ENCODE measurements at places on chromosomes 7 and 10.

DNA sequence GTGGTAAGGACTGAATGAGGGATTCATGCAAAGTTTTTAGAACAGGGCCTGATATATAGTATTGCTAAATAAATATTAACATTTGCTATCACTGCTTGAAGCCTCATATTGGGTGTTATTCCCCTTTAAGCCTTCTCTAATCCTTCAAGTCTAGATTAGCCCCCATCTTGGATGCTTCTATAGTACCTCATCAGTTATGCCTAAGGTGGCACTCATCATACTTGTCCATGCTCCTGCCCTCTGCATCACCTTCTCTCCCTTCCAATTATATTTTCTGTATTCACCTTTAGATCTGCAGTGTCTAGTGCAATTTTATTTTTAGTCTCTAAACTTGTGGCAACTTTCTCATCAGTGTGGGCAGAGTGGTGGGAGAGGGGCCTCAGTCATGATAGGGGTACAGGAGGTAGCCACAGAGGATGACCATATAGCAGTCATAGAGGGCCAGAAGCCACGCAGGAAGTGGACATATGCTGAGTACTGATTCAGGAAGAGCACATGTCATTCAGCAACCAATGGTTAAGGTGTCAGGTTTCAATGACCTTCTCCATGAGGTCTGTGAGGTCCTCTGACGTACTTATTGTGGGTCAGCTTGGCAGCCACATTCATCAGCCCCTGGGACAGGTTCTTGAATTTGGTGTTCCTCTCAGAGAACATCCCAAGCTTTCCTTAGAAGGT lies 2.5 kb downstream of the ENTPD1 start:
- DNase-seq = no peak

- DNase-seq = no peak
These were observed 66.9 kb downstream of the GALNT17 start for GRCh38 chr7:71198887-71199286.

GRCh38 chr10:1413823-1414222 lies 323.5 kb downstream of the ADARB2 start:
- no peak for DNase-seq

DNA sequence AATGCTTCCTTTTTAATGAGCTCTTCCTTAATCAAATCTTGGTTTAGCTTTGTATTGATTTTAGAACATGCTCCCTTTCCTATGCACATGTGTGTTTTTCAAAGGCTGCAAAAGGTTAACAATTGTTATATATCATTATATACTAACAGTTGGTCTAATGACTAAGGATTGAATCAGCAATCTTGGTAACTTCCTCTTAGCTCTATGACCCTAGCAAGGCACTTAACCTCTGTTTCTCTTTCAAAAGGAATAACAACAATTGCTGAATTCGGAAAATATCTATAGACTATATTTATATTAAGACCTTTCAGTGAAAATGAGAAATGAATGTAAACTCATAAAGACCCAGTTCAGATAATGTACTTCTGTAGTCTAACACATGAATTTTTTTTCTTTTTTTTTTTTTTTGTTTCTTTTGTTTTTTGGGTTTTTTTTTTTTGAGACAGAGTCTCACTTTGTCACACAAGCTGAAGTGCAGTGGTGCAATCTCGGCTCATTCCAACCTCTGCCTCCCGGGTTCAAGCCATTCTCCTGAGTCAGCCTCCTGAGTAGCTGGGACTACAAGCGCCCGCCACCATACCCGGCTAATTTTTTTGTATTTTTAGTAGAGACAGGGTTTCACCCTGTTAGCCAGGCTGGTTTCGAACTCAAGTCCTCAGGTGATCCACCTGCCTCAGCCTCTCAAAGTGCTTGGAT lies 48.8 kb downstream of the HOXA1 start:
- DNase-seq = no peak

GRCh38 chr7:2031451-2031845 lies 201.3 kb downstream of the MAD1L1 start:
- DNase-seq = no peak

GRCh38 chr10:46527241-46527811 lies 29.1 kb downstream of the GPRIN2 start:
- DNase-seq = no peak

- DNase-seq = no peak
These were observed 593.6 kb downstream of the DNAJB6 start for GRCh38 chr7:157930441-157930840.

- no peak for DNase-seq
These were observed 11.9 kb downstream of the TMEM106B start for GRCh38 chr7:12222889-12223579.

DNA sequence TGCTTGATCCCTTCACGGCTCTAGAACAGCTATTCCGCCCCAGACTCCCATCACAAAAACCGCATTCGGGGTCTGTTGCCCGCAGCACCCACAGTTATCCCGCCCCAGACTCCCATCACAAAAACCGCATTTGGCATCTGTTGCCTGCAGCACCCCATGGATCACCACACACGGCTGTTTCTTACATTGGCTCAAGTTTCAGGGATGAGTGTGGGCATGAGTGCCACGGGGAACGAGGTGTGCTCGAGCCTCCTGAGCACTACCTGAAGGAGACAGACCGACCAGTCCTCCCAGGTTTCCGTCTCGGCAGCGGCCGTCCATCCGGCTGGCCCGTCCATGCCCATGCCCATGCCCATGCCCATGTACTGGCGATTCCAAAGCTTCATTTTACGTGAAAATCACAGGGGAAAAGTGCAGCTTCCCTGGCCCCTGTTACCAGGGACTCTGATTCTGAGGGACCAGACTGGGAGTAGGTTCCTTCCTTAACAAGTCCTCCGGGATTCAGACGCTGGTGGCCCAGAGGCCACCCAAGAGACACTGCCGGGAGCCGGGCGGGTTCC lies 66.4 kb upstream of the INSIG1 start:
- DNase-seq = no peak

GRCh38 chr7:121456785-121457359 lies 60.8 kb upstream of the FAM3C start:
- DNase-seq = no peak

DNA sequence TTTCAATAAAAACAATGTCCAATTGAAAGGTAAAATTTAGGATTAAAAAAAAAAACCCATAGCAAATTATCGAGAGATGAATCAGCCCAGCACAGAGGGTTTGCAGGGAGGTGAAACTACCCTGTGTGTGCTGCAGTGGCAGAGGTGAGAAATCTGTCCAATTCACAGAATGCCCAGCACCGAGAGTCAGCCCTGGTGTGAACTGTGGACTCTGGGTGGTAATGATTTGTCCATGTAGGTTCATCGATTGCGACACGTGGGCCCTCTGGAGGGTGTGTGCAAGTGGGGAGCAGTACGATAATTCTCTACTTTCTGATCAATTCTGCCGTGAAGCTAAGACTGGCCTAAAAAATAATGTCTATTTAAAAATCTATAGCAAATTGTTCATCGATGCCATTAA lies 94.5 kb upstream of the PFKP start:
- no peak for DNase-seq

DNA sequence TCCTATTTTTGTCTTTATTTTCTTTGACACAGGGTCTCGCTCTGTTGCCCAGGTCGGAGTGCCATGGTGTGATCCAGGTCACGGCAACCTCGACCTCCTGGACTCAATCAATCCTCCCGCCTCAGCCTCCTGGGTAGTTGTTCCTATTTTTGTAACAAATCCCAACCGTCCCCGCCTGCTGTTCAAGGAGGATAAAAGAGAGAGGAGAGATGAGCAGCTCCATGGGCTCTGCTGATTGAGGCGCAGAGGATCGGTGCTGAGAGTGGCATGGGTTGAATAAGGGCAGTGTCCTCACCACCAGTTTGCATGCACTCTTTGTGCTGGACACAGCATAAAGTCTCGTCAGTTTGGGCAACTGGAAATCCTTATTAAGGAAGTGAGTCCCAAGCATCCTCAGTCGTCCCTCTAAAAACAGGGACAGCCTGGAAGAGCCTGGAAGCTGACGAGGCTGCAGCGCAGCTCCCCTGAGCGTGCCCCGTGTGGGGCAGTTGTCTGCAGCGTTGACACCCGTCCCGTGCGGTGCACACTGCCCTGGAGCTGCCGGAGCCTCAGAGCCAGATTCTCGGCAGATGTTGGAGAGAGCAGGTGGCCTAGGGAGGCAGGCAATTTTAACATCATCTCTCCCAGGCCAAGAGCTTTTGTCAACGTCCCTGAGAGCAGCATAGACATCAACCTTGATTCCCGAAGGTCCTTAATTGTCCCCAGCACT lies 404.2 kb upstream of the RNF32 start:
- no peak for DNase-seq

DNA sequence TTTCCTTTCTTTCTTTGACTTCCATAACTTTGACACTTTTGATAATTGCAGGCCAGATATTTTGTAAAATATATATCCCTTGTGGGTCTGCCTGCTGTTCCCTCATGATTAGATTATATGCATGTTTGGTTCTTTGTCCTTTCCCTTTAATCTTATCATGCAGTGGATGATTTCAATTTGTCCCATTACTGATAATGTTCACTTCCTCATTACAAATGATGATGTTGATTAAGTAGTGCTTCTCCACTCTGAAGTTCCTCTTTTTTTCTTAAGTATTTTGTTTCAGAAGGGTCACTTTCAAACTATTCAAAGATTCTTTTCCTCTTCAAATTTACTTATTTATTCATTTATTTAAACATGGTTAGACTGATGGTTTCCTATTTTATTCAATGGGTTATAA lies 898.1 kb downstream of the XPNPEP1 start:
- DNase-seq = no peak

- DNase-seq = no peak
These were observed 57.3 kb downstream of the NRP1 start for GRCh38 chr10:33277135-33277536.

- no peak for DNase-seq
These were observed 297.9 kb upstream of the FZD1 start for GRCh38 chr7:90966346-90966745.

GRCh38 chr7:101108330-101108857 lies 18.5 kb upstream of the SERPINE1 start:
- DNase-seq = no peak

GRCh38 chr10:110074758-110075671 lies 67.2 kb downstream of the ADD3 start:
- no peak for DNase-seq

DNA sequence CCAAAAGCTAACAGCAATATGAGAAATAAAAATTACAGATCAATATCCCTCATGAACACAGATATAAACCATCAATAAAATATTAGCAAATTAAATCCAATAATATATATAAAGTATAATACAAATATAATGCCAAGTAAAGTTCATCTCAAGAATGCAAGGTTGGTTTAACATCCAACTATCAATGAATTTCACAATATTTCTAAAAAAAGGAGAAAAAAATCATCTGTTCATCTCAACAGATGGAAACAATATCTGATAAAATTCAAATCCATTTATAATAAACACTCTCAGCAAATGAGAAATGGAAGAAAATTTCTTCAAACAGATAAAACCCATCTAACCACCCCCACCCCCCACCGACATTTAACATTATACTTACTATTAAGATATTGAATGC lies 86.9 kb downstream of the SIRT1 start:
- no peak for DNase-seq
